ENCODE measurements at places on chromosomes 11 and 22. TPM values are rescaled to one million over a fixed set of nuclear protein-coding genes. Genes with fewer than 3 reads are reported as not detected.

GRCh38 chr11:105862736-105863367, 159.2 kb downstream of the MSANTD4 start:
- DNase-seq, result peak; percentile 70

DNA sequence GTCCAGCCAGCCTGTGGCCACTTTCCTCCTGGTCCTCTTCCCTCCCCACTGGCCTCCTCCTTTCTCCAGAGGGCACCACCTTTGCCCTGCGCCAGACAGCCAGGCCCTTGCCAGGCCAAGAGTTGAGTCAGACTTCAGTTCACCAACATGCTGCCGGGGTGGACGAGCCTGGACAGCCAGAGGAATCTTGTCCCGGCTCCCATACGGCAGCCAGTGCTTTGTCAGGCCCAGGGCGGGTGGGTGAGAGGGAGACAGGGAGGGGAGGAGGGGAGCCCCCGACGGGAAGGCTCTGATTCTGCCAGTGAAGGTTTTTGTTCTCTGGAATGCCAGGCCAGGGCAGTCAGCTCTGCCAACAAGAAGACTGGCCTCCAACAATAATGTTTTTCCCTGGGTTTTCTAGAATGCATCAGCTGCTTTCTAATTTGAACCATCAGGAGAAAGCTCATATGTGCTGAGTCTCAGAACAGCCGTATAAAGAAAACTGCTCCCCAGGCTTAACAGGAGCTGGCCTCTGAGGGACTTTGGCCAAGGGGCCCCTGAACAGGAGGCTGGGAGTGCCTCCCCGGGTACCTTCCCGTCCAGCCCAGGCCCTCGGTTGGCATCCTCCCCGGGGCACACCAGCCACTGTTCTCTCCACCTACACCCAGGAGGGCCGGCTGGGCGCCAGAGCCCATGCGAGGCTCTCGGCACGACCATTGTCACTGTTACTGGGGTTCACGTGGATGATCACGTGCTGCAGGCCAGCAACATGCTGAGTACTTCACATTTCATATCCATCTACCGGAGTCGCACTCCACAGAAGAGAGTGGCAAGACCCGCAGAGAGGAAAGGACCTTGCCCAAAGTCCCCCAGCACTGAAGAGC, 28.6 kb downstream of the LIF start:
- DNase-seq, result no peak

OR52N4 gene
- total RNA-seq, result not detected

- no peak for DNase-seq
Measured at GRCh38 chr11:112806876-112807275, 154.3 kb upstream of the NCAM1 start.

LRRN4CL gene
- total RNA-seq, result 1.3 TPM

- DNase-seq, result no peak
Measured at GRCh38 chr22:30277547-30278344, 11.1 kb upstream of the OSM start.

DLG2 gene
- total RNA-seq, result not detected

GLB1L2 gene
- 0.48 TPM for total RNA-seq

DNA sequence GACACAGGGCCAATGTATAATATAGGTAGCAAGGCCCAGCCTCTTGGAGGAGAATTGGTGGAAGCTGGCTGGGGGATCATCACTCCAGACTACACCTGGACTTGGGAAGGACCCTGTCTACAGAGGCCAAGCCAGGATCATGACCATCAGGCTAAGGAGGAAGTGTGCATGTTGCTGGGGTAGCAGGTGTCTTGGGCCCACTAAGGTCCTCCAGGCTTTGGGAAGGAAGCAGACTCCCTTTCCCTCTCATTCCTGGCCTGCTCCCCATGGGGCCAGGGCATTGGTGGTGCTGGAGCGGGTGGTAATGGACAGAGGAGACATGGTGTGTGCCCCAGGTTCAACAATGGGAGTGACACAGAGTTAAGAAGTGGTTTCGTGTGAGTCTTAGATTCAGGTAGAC, 16.0 kb upstream of the TUB start:
- no peak for DNase-seq

GRCh38 chr11:125315079-125315740, 150.7 kb downstream of the PKNOX2 start:
- no peak for DNase-seq

GRCh38 chr11:127269911-127270310, 269.3 kb upstream of the KIRREL3 start:
- no peak for DNase-seq

- DNase-seq, result no peak
Measured at GRCh38 chr11:126879516-126879915, 121.1 kb downstream of the KIRREL3 start.

GRCh38 chr11:35784699-35785098, 122.1 kb downstream of the TRIM44 start:
- no peak for DNase-seq

DNA sequence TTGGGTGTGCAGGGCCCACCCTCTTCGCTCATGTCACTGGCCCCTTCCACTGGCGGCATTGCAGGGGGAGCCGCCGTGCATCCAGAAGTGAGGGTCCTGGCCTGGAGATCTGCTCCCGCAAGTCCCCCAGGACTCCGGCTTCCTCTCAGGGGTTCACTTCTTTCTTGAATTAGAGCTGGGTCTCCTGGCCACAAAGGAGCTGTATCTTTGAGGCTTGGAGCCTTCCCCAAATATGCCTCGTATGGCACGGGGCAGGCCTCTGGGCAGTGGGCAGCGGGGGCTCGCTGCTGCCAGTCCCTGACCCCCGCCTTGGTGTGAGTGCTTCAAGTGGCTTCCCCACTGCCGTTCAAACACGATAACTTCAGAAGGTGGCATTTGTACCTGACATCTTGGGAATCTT, 7.4 kb upstream of the IFITM3 start:
- DNase-seq, result no peak

MPZL3 gene
- total RNA-seq, result not detected

GRCh38 chr22:47591709-47592108, 829.3 kb downstream of the TBC1D22A start:
- no peak for DNase-seq

C11orf97 gene
- total RNA-seq, result not detected

- no peak for DNase-seq
Measured at GRCh38 chr11:122229078-122229477, 113.1 kb upstream of the BLID start.

- DNase-seq, result no peak
Measured at GRCh38 chr11:95245038-95245437, 14.0 kb upstream of the SESN3 start.

RASL10A gene
- total RNA-seq, result not detected

KLHDC7B gene
- total RNA-seq, result 0.11 TPM

DNA sequence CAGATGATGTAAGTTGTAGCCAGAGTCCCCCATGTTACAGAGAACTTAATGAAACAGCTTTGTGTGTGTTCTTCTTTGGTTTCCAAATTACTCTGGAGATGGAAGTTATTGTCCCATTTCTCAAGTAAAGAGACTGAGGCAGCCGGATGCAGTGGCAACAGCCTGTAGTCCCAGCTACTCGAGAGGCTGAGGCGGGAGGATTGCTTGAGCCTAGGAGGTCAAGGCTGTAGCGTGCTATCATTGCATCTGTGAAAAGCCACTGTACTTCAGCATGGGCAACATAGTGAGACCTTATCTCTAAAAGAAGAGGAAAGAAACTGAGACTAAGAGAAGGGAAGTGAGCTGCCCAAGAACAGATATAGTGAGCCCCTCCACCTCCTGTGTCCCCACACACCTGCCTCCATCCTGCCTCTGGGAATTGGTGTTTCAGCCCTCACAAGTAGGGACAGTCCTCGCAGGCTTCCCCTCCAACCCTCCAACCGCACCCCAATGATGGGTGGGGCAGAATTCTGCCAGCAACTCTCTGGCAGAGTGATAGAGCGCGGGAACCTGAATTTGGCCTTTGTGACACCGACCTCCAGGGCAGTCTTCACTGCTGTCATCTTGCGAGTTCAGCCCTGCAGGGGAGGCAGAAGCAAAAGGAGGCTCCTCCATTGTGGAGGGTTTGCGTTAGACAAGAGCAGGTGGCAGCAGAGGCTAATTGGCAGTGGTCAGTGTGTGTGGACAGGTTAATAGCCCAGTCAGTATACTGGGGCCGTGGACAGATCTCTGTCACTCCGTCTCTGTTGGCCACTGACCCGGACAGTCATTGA, 1.6 kb downstream of the PDXP start:
- no peak for DNase-seq

DNA sequence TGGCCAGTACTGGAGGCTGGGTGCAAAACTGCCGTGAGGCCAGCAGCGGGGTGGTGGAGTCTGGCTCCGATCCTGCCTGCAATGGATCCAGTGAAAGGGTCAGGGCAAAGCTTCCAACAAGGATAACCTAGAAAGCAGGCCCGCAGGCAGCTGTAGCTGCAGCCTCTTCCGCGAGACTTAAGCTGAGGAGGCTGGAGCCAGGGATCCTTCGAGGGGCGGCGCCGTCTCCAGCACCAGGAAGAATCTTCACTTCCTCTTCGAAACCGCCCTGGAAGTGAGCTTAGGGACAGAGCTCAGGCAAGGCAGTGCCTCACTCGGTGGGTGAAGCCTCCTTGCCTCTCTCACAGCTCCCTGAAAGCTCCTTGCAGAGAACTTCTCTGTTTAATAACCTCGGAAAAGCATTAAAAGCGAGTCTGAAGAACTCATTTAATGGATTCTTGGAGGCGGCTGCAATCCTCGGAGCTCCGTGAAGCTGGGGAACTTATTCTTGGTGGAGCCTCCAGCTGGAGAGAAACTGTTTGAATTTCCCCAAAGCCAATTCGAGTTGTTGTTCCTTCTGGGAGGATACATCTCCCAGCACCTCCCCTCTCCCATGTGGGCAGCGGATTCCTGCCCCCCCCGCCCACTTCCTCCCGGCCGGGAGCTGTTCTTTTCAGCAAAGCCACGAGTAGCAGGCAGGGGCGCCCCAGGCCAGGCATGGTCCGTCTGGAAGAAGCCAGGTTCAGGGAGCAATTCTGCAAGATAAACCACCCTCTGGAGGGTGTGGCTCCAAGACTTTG, 169.9 kb downstream of the CTTN start:
- peak; percentile 83 for DNase-seq

DNA sequence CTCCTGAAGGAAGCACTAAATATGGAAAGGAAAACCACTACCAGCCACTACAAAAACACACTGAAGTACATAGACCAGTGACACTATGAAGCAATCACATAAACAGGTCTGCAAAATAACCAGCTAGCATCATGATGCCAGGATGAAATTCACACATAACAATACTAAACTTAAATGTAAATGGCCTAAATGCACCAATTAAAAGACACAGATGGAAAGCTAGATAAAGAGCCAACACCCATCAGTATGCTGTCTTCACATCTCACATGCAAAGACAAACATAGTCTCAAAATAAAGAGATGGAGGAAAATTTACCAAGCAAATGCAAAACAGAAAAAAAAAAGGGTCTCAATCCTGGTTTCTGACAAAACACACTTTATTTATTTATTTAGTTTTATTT, 171.7 kb downstream of the TTC28 start:
- no peak for DNase-seq

RASD2 gene
- 0.37 TPM for total RNA-seq

TEX54 gene
- total RNA-seq, result not detected

GRCh38 chr22:50676661-50677492, 4.3 kb downstream of the SHANK3 start:
- no peak for DNase-seq

DNA sequence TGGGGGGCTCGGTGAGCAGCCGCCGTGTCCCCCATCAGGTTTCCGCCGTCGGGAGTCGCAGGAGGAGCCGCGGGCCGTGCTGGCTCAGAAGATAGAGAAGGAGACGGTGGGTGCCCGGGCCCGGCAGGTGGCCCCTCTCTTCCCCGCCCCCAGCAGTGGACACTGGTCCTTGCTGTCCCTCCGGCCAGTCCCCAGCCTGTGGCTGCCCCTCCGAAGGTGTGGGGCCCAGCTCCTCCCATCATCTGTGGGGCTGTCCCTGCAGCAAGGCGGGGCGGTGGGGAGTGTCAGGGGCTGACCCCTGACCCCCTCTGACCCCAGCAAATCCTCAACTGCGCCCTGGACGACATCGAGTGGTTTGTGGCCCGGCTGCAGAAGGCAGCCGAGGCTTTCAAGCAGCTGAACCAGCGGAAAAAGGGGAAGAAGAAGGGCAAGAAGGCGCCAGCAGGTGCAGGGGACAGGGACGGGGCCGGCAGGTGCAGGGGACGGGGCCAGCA, 15.3 kb downstream of the EPS8L2 start:
- no peak for DNase-seq

- peak; percentile 43 for DNase-seq
Measured at GRCh38 chr11:121321614-121322243, 29.2 kb downstream of the SC5D start.

RPS6KA4 gene
- total RNA-seq, result 42.0 TPM

- DNase-seq, result no peak
Measured at GRCh38 chr11:41237382-41237781, 222.1 kb downstream of the LRRC4C start.

PITPNB gene
- 20.3 TPM for total RNA-seq

NLRP14 gene
- 0.08 TPM for total RNA-seq

DNA sequence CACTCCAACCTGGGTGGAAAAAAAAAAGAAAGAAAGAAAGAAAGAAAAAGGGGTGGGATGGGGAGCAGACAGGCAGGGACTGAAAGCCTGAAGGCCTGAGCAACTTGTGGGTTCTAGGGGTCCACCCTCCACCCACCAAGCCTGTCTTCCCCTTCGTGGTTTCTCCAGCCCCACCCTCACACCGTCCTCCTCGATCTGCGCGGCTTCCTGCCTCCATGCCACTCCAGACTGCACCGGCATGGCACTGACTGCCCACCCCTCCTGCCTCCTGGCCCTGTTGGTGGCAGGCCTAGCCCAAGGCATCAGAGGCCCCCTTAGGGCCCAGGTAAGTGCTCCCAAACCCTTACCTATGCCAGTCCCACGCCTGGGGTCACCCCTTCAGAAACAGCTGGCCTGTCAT, at the start of gene CTSW:
Gene CTSW, plus strand, starts transcription at position 221 of the 400 bp plus-strand sequence. Its CDS starts 18 bp downstream, at position 239.
- DNase-seq, result no peak

DNA sequence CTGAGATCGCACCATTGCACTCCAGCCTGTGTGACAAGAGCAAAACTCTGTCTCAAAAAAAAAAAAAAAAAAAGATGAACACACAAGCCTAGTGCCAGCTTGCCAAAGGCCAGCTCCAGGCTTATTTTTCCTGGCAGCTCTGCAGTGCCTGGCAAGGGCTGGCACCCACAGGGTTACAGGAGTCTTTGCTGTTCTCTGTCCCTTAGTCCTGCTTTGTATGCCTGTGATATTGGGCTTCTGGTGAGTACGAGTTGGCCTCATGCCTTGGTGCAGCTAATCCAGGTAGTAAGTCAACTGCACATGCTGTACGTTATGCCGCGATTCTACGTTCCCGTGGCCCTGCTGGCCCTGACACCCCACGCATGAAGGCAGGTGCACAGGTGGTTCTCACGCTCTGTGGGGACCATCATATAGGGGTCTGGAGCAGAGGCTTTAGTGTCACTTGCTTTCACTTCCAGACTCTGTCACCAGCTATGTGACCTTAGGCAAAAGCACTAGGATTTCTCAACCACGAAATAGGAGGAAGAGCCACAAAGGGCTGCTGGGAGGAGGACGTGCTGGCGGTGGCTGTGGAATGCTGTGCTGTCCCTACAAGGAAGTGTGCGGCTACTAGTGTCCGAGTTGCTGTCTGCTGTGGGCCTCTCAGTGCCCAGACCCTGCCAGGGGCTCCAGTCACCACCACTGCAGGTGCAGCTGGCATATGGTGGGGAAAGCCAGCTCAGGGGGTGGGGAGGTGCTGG, 21.4 kb upstream of the RASL10A start:
- DNase-seq, result no peak

PKNOX2 gene
- total RNA-seq, result 1.6 TPM

GRCh38 chr11:18071098-18071705, 25.1 kb upstream of the TPH1 start:
- no peak for DNase-seq

OR4A16 gene
- total RNA-seq, result not detected

All from SK-MEL-5 (cell line).